ENCODE measurements at places on chromosomes 2 and 18.

DNA sequence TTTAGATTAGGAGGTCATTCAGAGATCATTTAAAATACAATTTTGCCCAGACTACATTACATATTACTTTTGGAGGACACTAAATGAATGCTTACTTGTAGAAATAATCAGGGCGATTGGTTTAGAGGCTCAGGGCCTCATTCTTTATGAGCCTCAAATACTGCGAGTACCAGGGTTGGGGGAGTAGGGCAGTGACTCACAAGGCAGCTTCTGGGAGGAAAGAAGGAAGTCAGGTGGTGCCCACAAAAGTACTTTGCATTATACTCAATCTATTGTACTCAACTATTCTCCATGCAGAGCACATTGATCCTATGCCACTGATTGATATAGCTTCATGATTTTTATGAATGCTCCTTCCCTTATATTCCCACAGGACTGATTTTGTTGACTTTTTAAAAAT, 166.9 kb downstream of the SOCS6 start:
- DNase-seq, result no peak

- DNase-seq, result no peak
Measured at GRCh38 chr2:161873707-161874106, 200.3 kb downstream of the DPP4 start.

DNA sequence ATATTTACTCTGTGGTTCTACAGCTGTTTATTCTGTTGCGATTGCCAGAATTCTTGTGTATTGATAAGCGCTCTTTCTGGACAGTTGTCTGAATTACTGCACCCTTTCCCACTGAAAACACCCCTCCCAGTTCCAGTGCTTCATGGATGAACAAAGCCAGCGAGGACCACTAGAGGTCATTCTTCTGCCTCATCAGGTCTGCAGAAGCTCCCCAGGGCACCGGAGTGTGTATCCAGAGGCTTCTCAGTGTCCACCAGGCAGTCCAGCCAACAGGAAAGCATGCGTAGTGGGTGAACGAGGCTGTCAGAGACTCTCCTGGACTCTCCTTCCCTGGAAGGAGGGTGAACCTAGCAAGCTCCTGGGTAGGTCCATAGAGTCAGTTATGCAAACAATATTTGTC, 40.6 kb upstream of the INHBB start:
- no peak for DNase-seq

- DNase-seq, result no peak
Measured at GRCh38 chr2:236753606-236754270, 184.1 kb downstream of the ACKR3 start.

DNA sequence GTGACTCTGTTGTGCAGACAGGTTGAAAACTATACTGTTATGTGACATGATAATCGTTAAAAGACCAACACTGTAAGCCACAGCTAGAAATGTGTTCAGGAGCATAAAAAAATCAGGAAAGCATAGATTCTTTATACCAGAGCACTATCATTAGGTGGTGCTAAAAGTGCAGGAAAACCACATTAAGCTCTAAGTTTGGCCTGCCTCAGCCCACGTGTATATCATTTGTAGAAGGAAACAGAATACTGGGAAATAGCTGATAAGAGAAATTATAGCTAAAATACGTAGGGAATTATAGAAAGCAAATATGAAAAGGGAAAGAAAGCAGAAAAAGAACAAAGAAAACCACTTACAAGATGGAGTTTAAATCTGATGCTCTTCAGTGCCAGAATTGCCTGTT, 26.5 kb upstream of the C2orf74 start:
- DNase-seq, result peak; percentile 61

- no peak for DNase-seq
Measured at GRCh38 chr2:47087051-47087450, 68.1 kb downstream of the STPG4 start.

DNA sequence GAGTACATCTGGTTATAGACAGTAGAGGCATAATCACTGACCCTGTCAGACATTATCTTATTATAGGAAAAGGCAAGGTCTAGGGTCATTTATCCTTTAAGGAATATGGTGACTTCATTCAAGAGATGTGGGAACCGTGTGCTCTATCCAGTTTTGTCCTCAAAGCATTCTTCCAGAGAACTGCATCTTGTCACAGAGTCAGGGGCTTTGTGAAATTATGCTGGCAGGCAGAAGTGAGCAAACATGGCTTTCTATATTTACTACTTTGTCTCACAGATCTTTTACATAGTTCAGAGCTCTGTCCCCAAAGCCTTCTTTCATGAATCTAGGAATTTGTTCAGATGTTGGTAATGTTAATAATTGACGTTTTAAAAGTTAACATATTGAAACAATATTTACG, 177.4 kb downstream of the ASXL3 start:
- DNase-seq, result no peak

GRCh38 chr2:110748489-110748867, 16.1 kb downstream of the ACOXL start:
- peak; percentile 59 for DNase-seq

DNA sequence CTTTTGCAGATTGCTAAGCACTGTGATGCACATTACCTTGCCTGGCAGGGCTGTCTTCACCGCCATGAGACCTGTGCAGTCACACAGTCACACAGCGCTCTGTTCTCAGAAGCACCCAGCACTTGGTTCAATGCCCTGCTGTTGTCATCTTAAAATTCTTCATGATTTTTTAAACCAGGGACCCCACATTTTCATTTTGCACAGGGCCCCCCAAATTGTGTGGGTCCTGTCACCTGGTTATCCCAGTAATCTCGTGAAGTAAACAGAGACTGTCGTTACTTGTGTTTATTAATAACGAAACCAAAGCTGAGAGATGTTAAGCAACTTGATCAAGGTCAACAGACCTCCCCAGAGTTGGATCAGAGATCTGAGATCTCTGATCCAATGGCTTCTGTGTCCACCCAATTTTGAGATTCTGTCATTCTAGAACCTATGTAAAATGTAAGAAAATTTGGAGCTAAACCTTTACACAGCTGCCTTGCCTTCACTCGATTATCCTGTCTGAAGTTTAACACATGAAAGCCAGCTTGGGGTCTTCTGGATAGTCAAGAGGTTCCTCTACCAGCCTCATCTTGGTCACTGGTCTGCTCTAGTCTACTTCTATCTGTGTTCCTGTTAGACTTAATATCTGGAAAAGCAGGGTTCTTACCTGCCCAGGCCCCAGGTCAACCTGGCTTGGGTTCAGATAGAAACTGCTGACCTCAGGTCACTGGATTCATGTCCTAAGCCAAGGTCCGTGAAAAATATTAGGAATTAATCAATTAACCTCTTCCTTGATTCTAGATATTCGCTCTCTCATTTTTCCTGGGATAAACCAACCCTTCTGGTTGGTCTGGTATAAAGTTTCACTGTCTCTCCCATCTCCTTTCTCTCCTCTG, 13.7 kb upstream of the TTC39C start:
- no peak for DNase-seq

All from astrocyte of the spinal cord (primary cell).